ENCODE measurements at places on chromosomes 4 and X. TPM values are rescaled to one million over a fixed set of nuclear protein-coding genes. Genes with fewer than 3 reads are reported as not detected.

- DNase-seq, result no peak
- no peak overlapping the region for H3K4me3 ChIP-seq
- H3K4me1 ChIP-seq, result no peaks in the 10 kb centered on the region
- no peaks in the 10 kb centered on the region for H3K36me3 ChIP-seq
- no peak overlapping the region for H3K27ac ChIP-seq
- H3K27me3 ChIP-seq, result no peaks in the 10 kb centered on the region
Measured at GRCh38 chrX:27728291-27728690, 79.5 kb upstream of the MAGEB10 start.

GRCh38 chr4:19298998-19299397 is 952.7 kb upstream of the SLIT2 start:
- H3K4me3 ChIP-seq, result no peak overlapping the region
- no peak overlapping the region for H3K27ac ChIP-seq
- no peaks in the 10 kb centered on the region for H3K4me1 ChIP-seq
- H3K36me3 ChIP-seq, result no peaks in the 10 kb centered on the region
- no peak for DNase-seq

DNA sequence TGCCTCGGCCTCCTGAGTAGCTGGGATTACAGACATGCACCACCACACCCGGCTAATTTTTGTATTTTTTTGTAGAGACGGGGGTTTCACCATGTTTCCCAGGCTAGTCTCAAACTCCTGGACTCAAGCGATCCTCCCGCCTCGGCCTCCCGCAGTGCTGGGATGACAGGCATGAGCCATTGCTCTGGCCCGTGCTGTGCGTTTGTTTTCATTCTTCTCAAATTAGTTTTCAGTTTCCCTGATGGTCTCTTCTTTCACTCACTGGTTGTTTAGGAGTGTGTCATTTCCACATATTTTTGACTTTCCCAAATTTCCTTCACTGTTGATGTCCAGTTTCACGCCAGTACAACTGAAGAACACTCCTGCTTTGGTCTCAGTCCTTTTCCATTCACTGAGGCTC is 31.8 kb downstream of the SH3TC1 start:
- H3K27ac ChIP-seq, result no peak overlapping the region
- peaks cover 13% of the 10 kb centered on the region for H3K4me1 ChIP-seq
- no peak overlapping the region for H3K4me3 ChIP-seq
- no peaks in the 10 kb centered on the region for H3K27me3 ChIP-seq
- no peak for DNase-seq

Gene TMEM144
- total RNA-seq, result 13.4 TPM

Measured in PC-9 (cell line).